Cardiac septum (tissue), 1 donor: ENCODE measurements at places on chromosomes 7 and 10. TPM values are rescaled to one million over a fixed set of nuclear protein-coding genes. Genes with fewer than 3 reads are reported as not detected.

The SORCS1 gene
- 0.43 TPM for total RNA-seq

The LIPF gene
- not detected for total RNA-seq

The ATP5F1C gene
- total RNA-seq = 570 TPM

The GIMAP6 gene
- total RNA-seq = 16.6 TPM

The CPED1 gene
- 48.7 TPM for total RNA-seq

The DEPP1 gene
- 45.5 TPM for total RNA-seq

The STOX1 gene
- total RNA-seq = 0.19 TPM

The VSTM4 gene
- 24.4 TPM for total RNA-seq

The SGPL1 gene
- total RNA-seq = 17.3 TPM
